ENCODE measurements at places on chromosomes 11 and 22.

DNA sequence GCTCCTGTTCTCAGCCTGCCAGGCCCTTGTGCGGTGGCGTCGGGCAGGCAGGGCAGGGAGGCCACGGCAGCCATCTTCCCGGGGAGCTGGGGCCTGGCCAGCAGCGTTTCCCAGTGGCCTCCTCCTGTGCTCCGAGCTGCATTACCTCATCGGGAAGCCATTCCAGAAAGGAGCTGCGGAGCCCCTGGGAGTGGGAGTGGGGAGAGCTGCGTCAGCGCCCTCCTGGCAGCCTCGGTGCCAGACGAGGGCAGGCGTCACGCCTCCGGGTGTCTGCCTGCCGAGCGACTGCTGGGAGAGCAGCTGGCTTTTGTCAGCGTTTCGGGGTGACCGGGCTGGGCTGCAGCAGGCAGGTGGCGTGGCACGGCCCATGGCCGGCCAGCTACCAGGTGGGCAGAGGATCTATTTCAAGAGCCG is 30.9 kb upstream of the WNT7B start:
- DNase-seq: no peak

- no peak for DNase-seq
Observed at GRCh38 chr11:1810761-1811160, 24.0 kb upstream of the SYT8 start.

DNA sequence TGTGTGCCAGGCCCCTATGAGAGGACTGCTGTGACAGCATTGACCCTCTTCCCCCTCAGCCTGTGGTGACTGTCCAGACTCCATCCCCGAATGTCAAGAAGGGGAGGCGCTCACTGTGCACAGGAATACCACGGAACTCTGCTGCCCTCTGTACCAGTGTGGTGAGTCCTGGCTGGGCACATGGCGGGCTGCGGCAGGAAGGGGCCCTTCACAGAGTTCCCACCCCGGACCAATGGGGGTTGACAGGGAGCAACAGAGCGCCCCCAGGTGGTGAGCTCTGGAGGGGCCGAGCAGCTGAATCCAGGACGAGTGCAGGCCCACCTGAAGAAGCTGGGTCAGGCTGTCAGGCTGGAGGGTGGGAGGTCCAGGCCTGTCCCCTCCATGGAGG is 83.8 kb upstream of the MYOD1 start:
- no peak for DNase-seq

- no peak for DNase-seq
Observed at GRCh38 chr11:67668192-67668551, 6.3 kb downstream of the ALDH3B2 start.

DNA sequence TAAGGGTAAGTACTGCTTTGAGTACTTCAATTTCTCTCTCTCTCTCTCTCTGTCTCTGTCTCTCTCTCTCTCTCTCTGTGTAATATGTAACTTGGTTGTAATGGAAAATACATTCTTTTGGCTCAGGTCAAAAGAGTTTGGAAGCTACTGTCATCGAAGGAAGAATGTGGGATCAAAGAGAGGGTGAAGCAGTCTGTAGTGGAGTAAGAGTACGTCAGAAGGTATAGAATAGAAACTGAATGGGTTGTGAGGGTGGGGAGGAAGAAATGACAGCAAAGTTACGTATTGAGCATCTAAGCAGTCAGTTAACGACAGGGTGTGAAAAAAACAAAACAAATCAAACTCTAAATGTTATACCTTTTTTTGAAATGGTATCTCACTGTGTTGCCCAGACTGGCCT is 10.0 kb downstream of the NCAM1 start:
- DNase-seq: no peak

DNA sequence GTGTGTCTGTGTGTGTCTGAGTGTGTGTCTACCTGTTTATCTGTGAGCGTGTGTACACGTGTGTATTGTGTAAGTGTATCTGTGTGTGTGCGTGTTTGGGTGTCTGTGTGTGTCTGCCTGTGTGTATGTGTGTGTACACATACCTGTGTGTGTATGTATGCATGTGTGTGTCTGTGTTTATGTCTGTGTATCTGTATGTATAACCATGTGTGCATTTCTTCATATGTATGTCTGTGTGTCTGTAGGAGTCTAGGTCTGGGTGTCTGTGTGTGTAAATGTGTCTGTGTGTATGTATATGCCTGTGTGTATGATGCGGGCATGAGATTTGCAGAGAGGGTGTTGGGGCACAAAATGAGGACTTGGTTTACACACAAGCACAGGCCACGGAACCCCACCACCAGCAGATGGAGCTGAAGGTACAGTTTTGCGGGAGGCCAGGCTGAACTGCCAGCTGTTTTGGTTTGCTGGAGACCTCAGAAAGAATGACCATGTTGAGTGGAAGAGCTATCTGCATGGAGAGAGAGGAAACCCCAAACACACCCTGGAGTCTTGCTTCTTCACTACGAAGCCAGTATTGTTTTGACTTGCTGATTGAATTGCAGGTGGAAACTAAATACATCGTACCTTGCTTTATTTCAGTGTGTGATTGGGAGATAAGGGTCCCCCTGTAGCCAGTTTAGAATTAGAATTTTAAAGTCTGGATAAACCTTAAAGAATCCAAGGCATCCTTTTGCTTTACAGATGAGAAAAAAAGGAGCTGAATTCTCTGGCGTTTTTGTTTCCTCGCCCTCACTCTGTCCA is 497.2 kb downstream of the NTM start:
- DNase-seq: no peak

DNA sequence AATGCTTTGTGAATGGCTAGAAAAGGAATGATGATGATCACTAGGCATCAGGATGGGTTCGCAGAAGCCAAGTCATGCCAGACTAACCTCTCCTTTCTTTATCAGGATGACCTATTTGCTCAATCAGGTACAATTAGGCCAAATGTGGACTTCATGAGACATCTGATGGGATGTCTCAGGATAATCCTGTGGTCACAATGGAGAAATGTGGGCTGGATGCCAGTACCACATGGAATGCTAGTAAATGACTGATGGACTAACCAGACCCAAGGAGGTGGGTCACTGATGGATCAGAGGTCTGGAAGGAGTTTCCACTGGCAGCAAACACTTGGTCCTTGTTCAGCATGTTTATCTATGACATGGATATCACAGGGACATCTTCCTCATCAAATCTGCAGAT is 94.8 kb upstream of the PHOX2A start:
- no peak for DNase-seq

GRCh38 chr11:73995731-73996130 is 13.1 kb upstream of the UCP2 start:
- DNase-seq: peak; percentile 81

DNA sequence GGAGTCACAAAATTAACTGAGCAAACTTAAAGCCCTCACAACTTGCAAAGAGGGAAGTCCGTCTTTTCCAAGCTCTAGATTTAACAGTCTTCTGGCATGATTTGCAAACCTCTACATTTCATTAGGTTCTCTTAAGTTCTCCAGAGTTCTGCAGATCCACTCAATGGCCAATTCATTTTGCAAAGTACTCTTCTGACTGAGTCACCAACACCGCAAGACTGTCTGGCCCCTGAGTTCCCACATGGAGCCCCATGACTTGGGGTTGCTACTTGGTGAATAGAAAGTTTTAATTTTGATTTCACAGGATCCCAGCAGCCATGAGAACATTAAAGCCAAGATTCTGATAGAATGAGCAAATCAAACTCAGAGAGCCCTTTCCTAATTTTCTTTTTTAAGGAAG is 134.5 kb downstream of the PLEKHA7 start:
- DNase-seq: no peak

DNA sequence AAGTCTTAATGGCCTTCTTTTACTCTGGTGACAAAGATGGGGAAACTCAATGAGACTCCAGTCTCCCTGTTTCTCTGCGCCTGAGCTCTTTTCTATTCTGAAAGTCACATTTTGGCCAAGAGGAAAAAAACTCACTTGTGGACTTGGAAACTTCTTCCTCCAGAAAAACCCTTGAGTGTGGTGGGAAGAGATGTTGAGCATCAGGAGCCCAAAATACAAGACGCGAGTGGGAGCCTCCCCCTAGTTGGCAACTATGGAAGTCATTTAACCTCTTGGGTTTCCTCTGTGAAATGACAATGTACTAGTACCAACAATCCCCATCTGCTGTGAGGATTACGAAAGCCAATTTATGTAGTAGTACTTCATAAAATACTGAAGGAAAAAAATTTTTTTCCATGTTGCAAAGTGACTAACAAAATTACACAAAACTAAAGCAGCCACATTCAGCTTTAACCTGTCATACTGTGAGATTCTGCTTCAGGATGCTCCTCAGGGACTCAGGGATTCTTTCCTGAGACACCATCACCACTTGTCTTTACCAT is 524 bp upstream of the SLC25A17 start:
- no peak for DNase-seq

- DNase-seq: no peak
Observed at GRCh38 chr22:24500277-24500820, 5.2 kb downstream of the UPB1 start.

- DNase-seq: no peak
Observed at GRCh38 chr11:27281276-27281675, 81.7 kb downstream of the CCDC34 start.

DNA sequence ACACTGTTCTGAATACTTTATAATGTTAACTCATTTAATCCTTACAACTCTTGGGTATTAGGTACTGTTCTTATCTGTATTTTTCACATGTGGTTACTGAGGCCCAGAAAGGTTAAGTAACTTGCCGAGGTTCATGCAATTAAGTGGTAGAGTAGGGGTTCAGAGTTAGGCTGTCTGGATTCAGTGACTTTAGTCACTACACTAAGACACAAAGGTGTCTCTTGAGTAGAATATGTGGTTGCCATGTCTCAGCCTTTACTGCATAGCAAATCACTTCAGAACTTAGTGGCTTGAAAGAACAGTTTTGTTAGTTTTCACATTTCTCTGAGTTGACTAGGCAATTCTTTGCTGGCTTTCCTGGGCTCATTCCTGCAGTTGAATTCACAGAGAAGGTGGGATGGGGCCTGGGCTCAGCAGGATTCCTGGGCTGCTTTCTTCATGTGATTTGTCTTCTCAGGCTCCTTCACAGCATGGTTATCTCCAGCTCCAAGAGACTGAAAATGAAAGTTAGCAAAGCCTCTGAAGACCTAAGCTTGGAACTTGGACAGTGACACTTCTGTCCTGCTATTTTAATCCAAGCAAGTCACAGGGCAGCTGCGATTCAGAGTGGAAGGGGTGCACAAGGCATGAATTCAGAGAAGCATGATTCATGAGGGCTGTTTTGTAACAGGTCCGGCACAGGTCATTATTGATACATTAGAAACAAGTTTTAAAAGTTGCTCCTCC is 68.3 kb downstream of the SPECC1L start:
- no peak for DNase-seq

GRCh38 chr11:35126879-35127581 is 11.9 kb upstream of the CD44 start:
- no peak for DNase-seq

DNA sequence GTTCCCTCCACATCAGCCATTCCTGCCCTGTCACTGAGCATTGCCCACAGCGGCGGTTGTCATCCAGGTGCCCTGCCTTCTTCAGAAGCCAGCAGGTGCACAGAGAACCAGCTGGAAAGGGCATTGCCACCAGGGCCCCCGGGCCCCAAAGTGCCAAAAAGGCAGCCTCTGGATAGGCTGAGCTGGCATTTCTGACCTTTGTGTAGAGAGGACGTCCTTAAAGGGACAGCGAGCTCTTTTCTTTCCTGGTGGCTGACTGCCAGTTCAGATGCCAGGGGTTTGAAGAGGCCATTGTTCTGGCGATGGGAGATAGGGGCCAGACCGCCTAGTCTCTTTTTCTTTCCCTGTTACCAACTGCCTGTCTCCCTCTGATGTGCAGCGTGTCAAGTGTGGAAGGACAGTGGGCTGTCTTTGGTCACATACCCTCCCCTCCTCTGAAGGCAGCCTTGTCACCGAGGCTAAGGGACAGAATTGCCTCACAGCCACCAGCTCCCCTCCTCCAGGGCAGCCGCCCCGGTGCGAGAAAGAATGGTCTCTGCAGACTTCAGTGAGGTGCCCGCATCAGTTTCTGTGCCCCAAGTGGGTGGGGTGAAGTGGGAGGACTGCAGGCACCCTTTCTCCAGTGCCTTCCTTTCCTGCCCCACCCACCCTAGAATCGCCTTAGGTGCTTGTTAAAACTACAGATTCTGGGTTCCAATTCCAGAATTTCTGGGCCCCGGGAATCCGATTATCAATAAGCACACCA is 109.6 kb downstream of the SCN3B start:
- no peak for DNase-seq

- DNase-seq: no peak
Observed at GRCh38 chr11:2526808-2527381, 82.1 kb downstream of the KCNQ1 start.

GRCh38 chr11:7651700-7652099 is 21.6 kb downstream of the CYB5R2 start:
- DNase-seq: no peak

GRCh38 chr11:108302121-108302785 is 79.4 kb downstream of the ATM start:
- DNase-seq: no peak

DNA sequence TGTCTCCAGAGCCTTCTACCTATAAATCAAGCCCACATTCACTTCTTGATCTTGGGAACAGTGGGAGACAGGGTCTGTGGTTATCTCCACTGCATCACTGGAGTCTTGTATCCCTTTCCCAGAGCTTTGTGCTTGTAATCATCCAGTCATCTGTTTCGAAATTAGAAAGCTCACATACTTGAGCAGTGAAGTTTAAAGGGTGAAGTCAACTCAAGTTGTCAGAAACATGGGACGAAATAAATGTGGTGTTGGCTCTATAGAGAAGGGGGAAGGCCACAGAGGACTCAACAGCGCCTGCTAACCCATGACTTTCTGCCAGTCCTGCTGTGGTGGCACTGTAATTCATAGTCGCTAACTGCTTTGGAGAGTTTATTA is 197.5 kb downstream of the DBX1 start:
- DNase-seq: no peak

GRCh38 chr11:42841556-42841955 is 470.2 kb upstream of the API5 start:
- no peak for DNase-seq

DNA sequence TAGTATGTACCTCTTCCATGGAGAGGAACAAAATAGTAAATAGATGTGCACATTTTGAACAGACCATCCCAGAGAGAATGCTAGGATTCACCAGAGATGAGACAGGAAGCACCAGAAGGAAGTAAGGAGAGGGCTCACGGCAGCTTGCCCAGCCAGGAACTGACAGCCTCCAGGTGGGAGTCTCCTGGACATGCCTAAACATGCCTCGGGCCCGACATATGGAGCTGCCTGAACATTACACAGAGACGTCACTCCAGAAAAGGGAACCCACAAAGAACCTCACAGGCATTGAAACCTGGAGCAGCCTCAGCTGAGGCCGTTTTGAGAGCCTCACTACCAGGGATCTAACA is 67.4 kb downstream of the BRD1 start:
- no peak for DNase-seq

GRCh38 chr11:101435408-101435973 is 148.3 kb downstream of the TRPC6 start:
- DNase-seq: no peak

- DNase-seq: no peak
Observed at GRCh38 chr11:7154881-7155361, 66.1 kb downstream of the RBMXL2 start.

DNA sequence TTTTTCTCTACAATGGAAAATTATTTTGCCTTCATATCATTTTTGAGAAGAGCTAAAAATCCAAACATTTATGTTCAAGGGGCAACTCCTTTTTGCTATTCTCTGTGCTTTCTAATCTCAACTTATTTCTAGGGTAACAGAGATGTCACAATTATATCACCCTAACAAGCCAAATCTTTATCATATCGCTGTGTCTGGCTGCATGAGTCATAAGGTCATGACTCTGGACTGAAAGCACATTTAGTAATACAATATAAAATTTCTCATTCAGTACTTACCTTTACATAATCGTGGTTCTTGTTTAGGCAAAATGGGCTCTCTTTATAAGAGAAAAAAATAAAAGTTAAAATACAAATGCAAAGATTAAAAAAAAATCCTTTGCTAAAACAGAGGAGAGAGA is 326.0 kb downstream of the CASP12 start:
- no peak for DNase-seq

Measured in central memory CD4-positive, alpha-beta T cell (primary cell).